Left lobe of liver (tissue), 2 donors: ENCODE measurements at places on chromosomes 7 and 10. TPM values are rescaled to one million over a fixed set of nuclear protein-coding genes. Genes with fewer than 3 reads are reported as not detected.
A peak's percentile ranks its signal among the peaks of the same experiment; 100 is the strongest.

DNA sequence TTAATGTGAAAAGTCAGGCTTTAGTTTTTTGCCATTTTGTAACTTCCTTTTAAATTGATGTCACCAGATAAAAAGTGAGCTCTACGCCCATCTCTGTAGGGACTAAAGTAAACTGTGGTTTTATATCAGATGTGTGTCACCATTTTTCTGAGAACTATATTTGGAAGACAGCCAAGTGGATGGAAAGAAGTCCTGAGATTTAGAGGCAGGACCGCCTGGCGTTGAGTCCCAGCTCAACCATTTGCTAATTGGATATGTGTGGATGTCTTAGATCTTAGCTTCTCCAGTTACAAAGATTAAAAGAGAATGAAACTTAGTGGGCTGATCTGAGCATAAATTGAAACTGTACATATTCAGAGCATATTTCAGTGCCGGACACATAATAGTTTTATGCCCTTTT is 691.6 kb upstream of the CELF2 start:
- DNase-seq, result no peak

- DNase-seq, result no peak
Observed at GRCh38 chr7:7553386-7553785, 13.3 kb upstream of the MIOS start.

GRCh38 chr7:127081539-127081938 is 171.2 kb downstream of the GRM8 start:
- DNase-seq, result no peak

EXOC6 gene
- total RNA-seq, result 4.9 TPM

CFAP70 gene
- total RNA-seq, result 2.8 TPM

- no peak for DNase-seq
Observed at GRCh38 chr10:97083228-97083829, 102.4 kb downstream of the SLIT1 start.

DNA sequence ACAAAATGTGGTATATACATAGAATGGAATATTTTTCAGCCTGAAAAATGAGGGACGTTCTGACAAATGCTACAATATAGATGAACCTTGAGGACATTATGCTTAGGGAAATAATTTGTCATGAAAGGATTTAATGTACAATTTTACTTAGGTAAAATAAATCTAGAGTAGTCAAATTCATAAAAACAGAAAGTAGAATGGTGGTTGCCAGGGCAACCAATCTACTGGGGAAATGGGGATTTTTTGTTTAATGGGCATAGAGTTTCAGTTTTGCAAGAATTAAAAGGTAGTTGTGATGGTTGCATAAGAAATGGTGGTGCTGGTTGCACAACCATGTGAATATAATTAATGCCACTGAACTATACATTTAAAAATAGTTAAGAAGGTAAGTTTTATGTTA is 296.0 kb upstream of the SP4 start:
- DNase-seq, result no peak

- DNase-seq, result no peak
Observed at GRCh38 chr7:1925349-1925748, 255.3 kb downstream of the ELFN1 start.

DNA sequence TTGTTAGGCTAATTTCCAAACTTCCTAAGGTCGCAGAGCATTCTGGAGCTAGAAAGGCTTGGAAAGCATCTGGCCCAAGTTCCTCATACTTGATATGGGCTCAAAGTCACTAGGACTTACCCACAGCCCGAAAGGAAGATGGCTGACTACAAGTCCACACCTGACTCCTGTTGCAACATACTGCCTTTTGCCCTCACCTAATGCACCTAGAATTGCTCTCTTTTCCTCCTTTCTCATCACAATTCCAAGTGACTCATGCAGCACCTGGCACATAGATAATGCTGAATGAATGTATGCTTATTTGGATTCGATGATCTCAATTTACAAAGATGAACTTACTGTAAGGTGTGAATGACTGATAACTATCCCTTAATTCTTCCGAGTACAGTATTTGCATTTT is 131.5 kb downstream of the SORBS1 start:
- no peak for DNase-seq

SCART1 gene
- total RNA-seq, result 0.53 TPM

DNA sequence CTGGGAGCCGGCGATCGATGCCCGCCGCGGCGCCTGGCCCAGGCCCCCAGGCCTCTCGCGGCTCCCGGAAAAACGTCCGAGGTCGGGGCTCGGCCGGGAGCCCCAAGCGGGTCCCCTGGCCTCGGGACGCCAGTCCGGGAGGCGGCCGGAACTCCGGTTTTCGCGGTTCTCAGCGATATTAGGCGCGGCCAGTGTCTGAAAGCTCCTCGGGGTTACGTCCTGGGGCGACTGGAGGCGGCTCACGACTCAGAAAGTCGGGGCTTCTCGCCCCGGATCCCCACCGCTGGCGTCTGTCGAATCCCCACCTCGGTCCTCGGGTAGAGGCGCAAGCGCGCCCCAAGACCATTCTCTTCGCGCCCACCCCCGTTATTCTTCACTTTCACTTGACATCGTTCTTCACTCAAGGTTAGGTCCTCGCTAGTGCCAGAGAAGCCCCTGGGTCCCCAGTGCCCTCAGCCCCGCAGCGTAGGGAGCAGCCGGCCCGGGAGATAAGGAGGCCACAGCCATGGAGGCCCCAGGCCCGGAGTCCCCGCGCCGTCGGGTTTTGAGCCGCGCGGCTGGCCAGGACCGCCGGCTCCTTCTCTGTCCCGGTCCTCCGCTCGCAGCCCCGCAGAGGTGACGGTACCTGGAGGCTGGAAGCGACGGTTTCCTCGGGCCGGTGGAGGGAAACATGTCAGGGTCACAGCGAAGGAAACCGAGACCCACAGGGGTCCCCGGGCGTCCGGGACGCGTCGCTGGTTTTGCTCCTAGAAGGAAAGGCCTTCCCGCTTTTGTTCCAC is 35.2 kb upstream of the EBLN1 start:
- peak; percentile 48 for DNase-seq

GRCh38 chr10:103734731-103735130 is 120.6 kb downstream of the SH3PXD2A start:
- no peak for DNase-seq

GRCh38 chr7:19725770-19726169 is 16.9 kb upstream of the POLR1F start:
- DNase-seq, result no peak

PYROXD2 gene
- 5.4 TPM for total RNA-seq

- no peak for DNase-seq
Observed at GRCh38 chr7:121081327-121081936, 92.9 kb downstream of the CPED1 start.

CFAP46 gene
- 0.08 TPM for total RNA-seq

EEPD1 gene
- 10.3 TPM for total RNA-seq

C10orf67 gene
- not detected for total RNA-seq

- no peak for DNase-seq
Observed at GRCh38 chr10:6024334-6024682, 37.9 kb downstream of the IL2RA start.

OR6V1 gene
- not detected for total RNA-seq

DNA sequence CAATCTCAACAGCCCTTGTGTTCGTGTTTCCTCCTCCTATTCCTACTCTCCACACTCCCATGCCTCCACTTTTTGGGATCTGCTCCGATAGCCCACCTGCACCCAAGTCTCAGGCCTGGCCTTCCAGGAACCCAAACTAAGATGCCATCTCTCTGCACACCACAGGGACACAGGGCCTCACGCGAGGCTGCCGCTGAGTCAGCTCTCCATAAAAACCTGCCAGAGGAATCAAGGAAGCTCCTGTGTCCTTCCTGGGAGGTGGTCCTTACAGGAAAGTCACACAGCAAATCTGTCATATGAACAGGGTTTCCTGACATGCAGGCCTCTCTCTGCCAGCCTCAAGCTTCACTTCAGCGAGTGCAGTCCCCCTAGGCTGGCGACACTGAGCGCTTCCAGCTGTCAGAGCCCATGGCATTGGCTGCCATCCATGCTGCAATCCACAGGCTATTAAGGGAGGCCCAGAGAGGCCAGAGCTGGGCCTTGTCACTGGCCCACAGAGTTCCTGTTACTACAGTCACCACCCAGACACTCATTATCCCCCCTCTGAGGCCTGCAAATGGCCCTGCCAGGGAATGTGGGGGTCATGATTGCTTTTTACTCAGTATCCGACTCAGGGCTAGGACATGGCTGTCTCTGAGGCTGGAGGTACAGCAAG is 151.4 kb downstream of the OAT start:
- no peak for DNase-seq

GTPBP4 gene
- total RNA-seq, result 9.3 TPM

CAMK2B gene
- total RNA-seq, result 5.0 TPM
